Left cardiac atrium (tissue), 4 donors: ENCODE measurements at places on chromosomes 7 and 10. TPM values are rescaled to one million over a fixed set of nuclear protein-coding genes. Genes with fewer than 3 reads are reported as not detected.

The MOGAT3 gene
- not detected for total RNA-seq

The UNCX gene
- total RNA-seq: not detected

DNA sequence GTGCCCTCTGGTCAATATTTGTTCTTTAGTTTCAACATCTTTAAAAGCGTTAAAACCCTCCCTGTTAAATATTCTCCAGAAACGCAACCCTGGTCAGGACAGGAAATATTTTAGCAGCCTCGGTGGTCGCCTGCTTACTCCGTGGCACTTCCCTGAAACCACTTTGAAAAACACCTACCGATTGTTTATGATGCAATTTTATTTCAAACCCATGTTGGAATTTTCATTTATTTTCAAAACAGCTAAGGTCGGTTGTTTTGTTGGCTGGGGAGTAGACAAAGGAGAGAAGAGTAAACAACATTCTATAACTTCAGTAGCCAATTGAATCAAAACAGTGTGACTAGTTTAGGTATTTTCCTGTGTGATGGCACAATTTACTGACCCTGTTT, 733 bp upstream of the RBP4 start:
- no peak for DNase-seq

DNA sequence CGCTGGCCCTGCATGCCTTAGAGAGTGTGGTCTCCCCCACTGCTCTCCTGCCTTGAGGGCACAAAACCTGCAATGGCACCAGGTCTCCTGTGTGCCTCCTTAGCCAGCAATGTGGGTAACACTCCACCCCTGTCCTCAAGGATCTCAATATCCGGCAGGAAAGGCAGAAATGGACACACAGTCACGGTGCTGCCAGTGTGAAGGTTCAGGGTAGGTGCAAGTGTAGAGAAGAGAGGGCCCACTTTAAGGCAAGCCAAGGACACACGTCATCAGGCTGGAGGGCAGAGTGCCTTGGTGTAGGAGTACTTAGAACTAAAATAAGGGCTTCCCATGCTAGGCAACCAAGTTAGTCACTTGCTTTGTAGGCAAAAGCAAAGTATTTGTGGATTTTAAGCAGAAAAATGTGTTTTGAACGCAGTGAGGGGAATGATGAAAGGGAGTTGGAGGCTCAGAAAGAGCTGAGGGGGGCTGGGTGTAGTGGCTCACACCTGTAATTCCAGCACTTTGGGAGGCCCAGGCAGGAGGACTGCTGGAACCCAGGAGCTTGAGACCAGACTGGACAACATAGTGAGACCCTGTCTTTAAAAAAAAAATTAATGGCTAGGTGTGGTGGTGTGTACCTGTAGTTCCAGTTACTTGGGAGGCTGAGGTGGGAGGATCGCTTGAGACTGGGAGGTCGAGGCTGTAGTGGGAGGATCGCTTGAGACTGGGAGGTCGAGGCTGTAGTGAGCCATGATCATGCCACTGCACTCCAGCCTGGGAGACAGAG, 152.8 kb downstream of the ARHGAP21 start:
- DNase-seq: no peak

The PIP4K2A gene
- total RNA-seq: 21.1 TPM

DNA sequence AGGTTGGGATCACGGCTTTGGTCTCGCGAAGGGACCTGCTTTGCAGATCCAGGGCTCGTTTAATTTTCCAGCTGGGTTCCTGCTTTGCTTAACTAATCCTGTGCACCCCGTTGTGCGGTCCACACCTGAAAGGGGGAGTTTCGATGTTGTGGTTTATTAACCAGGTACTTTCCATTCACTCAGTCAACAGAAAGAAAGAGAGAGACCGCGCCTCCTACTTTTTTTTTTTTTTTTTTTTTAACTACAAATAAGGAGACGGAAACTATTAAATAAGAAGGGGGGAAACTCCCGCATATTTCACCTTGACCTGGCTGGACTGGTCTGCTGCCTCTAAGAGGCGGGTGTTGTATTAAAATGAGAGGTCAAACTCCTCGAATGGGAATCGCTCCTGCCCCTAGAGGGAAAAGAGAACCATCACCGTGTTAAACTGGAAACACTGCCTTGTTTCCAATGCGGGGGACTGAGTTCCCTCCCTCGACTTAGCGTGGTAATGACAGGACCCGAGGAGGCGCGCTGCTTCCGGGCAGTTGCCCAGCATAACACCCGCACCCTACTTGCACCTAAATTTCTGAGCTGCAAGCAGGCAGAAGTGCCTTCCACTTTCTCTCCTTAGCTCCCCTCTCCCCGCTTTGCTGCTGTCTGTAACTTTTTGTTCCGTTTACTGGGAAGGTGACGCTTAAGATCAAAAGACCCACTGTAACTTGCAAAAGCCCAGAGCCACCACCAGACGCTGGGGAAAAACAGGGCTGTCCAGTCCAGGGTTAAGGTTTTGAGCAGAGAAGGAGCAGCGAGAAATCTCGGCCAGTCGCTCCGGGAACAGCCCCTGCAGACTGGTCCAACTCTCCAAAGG, 1.1 kb upstream of the ITGB8 start:
- DNase-seq: peak; percentile 45

The SFTPA2 gene
- total RNA-seq: 0.34 TPM

The WAC gene
- total RNA-seq: 86.6 TPM

DNA sequence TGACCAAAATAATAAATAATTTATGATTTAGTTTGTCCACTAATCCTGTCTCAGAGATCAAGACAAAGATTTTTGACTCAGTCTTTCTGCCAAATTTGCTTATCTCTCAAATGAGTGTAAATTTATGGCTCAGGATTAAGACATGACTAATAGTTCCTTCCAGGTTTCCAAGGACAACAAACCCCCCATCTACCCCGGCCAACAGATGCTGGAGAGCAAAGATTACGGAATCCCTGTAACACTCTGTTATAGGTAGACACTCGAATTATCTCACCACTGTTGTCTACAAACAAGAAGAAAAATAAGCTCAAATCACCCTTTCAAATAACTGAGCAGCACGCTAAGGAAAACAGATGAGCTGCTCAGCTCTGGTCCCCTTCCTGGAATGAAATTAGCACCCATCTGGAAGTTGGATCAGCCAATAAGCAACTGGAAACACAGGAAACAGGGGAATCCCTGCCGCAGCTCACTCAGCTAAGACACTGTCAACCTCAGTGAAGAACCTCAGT, 56.8 kb upstream of the SVIL start:
- DNase-seq: peak; percentile 43

DNA sequence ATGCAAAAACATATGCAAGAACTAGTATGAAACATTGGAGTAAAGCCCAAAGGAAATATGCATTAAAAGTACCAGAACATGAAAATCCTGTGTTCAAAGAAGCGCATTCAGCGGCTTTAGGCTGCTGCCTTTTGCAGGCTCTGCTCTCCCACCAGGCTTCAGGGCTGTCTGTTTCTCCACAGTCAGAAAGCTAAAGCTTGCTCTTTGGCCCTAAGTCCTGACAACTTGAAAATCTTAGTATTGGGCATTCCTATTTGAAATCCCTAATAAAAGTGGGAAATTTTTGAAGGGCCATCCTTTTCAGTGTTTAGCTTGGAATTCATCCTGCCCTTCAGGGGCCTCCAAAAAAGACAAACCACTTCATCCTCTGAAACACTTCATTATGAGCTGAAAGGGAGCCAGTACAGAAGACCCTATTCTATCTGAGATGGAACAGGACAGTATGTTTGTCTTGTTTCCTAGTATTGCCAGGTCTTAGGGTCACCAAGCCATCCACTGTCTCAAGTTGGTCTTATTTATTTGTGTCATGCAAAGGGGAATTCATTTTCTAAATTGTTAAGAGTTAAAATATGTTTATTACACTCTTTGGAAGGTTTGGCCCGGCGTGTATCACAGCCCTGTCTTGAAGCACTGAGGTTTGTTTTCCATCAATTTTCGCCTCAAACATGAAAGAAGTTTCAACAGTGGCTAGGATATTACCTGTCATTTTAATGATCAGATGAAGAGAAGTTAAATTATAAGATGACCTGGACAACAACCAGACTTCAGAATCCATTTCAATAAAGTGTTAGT, 326.3 kb upstream of the BMPER start:
- no peak for DNase-seq

The PLXDC2 gene
- total RNA-seq: 19.8 TPM
